Activated naive CD8-positive, alpha-beta T cell treated with anti-CD3 and anti-CD28 coated beads for 36 hours (primary cell): ENCODE measurements at places on chromosomes 4 and X.

DNA sequence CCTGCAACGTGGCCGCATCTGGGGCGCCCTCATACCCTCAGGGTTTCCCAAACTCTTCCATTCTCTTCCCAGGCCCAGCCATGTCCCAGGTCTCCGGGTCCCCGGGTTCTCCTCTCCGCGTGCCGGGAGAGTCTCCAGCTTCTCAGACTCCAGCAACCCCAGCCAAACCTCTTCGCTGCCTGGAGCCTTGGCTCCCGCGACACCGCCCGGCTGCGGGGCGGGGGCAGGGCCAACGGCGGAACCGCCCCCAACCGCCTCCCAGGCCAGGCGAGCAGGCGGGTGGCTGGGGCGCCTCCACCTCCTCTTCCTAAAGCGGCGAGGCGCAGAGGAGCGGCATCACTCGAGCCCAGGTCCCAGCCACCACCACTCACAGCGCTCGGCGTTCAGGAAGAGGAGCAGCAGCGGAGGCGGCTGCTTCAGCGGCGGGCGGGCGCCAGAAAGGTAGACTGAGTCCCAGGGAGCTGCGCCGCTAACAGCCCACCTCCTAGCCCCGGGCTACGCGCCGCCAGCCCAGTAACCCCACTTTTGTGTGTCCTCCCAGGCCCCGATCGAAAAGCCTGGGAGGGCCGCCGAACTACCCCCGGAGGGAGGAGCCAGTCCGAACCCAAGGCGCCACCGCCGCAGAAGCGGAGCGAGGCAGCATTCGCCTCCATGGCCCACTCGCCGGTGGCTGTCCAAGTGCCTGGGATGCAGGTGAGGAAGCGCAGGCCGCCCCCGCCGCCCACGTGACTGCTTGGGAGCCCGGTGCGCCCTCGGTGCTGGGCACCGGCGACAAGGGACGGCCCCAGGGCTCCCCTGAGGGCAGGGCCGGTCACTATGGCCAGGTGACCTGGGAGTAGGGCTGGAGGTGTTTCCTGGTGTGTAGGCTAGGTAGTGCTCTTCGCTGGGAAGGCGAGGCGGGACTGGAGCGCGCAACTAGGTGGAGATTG is at the start of gene STK26:
Gene STK26, plus strand, starts transcription at position 336 of the 929 bp plus-strand sequence. Its CDS starts 316 bp downstream, at position 652.
- peak; percentile 85 for DNase-seq

- DNase-seq: no peak
These were observed 90.4 kb upstream of the PCDH10 start for GRCh38 chr4:133058701-133059100.

GRCh38 chr4:139624441-139625092 is 41.1 kb upstream of the MGST2 start:
- DNase-seq: no peak

- DNase-seq: no peak
These were observed 37.4 kb downstream of the CCKAR start for GRCh38 chr4:26452565-26453531.

DNA sequence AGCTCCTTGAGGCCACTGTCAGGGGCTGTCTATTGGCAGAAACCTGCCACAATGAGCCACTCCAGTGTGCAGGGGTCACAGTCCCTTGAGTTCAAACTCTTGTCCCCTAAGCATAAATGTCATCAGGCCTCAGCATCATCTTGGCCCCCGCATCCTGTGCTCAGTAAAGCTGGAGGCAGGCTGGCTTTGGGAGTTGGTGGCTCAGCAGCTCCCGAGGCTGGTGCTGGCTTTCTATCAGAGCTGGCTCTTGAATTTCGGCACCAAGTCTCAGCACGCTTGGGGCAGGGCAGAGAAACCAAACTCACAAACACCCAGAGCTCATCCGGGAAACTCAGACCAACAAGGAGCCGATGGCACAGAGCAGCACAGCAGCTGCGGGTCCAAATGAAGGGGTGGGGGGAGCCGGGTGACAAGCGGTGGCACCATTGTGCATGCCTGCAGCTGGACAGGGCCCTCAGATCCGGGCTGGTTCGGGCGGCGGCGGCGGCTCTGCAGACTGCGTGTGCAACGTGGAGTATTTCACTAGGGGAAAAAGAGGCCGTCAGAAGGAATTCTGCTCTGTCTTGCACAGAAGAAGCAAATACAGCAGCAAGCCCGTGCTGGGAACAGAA is 75.5 kb downstream of the MTMR1 start:
- DNase-seq: no peak

DNA sequence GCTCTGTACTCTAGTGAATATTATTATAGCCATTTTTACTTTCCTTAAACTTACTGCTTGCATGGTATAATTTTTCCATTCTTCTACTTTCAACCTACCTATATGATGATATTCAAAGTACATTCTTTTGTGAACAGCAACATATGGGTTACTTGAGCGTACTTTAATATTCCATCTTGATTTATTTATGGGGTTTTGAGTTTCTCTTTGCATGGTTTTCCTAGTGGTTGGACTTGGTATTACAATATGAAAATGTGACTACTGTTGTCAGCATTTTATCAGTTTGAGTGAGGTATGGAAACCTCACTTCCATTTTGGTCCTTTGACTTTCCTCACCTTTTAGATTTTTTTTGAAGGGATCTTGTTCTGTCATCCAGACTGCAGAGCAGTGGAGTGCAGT is 35.9 kb downstream of the ADGRG4 start:
- no peak for DNase-seq

DNA sequence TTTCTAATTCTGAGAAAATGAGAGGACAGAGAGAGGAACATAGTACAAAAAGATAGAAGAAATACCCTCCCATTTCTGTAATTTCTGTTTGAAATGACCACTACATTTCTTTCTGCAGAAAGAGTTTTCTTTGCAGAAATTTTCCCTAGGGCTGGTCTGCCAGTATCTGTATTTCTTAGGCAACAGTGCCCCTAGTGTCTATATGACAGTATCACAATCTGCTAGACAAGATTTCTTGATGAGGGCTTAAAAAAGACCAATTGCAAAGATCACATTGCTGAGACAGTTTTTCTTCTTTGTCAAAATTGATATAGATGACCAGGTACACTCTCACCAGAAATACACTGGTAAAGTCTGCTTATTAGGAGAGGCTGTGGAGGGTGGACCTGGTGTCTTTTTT is 81.0 kb upstream of the ZDHHC15 start:
- no peak for DNase-seq

- DNase-seq: peak; percentile 89
These were observed 488 bp downstream of the SLC25A5 start for GRCh38 chrX:119468551-119469312.

GRCh38 chr4:67678612-67679011 is 22.3 kb downstream of the UBA6 start:
- DNase-seq: no peak

GRCh38 chr4:158810487-158811215 is 41.8 kb downstream of the FNIP2 start:
- DNase-seq: no peak

GRCh38 chr4:42411803-42412202 is 14.5 kb downstream of the SHISA3 start:
- DNase-seq: no peak

DNA sequence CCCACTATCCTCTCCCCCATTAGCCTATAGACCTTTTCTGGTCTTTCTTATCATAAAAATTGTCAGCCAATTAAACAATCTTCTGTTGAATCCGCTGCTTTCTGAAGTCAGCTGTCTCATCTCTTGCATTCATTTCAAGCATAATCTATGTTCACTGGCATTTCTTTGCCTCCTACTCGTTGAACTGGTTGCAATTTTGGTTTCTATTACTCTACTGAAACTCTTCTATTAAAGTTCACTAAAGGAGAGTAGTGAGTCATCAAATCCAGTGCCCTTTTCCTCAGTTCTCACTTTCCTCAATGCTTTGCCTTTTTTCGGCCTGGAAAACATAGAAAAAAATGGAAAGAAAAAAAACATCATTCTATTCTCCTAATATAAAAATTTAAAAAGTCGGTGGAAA is 23.9 kb upstream of the CXCL13 start:
- no peak for DNase-seq

DNA sequence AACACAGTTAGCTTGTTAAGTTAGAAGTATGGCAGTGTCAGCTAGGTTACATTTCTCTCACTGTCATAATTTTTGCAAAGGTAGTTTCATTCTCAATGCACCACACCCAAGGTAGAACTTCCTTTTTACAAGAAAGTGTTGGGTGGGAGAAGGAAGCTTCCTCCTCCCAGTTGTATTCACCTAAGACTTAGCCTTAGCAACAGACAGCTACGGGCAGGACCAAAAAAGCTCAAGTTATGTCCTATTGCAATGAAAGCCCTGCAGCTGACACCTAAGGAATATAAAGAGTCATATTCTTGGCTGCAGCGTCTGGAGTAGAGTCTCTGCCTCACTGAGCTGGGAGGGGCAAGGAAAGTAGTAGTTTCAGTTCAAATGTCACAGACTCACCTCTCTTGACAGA is 25.1 kb upstream of the PRDM8 start:
- peak; percentile 33 for DNase-seq

- no peak for DNase-seq
These were observed 29.3 kb downstream of the RGS12 start for GRCh38 chr4:3322059-3322550.

DNA sequence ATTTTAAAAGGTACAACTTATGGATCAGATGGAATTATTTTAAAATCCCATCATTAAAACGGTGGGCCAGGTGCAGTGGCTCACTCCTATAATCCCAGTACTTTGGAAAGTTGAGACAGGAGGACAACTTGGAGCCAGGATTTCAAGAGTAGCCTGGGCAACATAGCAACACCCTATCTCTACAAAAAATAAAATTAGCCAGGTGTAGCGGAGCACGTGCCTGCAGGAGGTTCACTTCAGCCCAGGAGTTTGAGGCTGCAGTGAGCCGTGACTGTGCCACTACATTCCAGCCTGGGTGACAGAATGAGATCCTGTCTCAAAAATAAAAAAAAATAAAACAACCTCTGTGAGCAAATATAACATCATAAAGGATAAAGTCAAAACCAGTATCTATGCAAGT is 11.4 kb downstream of the ADH5 start:
- DNase-seq: no peak

DNA sequence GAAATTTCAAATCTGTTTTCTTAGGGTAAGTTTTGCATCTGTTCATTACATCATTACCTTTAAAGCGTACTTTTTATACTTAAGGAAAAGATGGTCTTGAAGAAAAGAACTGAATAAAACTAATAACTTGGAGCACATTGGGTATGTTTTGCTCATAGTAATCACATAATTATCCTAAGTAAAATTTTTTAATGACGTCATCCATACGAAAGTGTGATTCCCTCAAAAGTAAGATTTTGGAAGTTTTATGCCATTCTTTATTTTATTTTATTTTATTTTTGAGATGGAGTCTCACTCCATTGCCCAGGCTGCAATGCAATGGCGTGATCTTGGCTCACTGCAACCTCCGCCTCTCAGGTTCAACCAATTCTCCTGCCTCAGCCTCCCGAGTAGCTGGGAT is 1516.6 kb upstream of the TENM3 start:
- DNase-seq: no peak

DNA sequence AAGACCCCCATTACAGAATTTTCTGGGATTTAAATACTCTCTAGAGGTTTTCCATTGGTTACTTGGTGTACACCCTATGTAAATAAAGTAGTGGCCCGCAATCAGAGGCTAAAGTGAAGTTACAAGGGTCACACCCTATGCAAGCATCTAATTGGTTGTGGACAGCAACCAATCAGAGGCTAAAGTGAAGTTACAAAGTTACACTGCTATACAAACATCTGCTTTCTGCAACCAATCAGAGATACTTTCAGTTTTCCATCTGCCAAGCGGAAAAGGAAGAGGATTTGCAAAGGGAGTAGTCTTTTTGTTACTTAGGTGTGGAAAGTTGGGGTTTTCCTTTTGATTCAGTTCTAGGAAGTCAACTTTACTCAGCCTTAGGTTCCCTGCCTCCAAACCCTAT is 2.0 kb upstream of the ATRX start:
- peak; percentile 3 for DNase-seq

- no peak for DNase-seq
These were observed 109.4 kb upstream of the H2AZ1 start for GRCh38 chr4:100059467-100059866.

- DNase-seq: no peak
These were observed 21.0 kb downstream of the RBM47 start for GRCh38 chr4:40608628-40609027.

DNA sequence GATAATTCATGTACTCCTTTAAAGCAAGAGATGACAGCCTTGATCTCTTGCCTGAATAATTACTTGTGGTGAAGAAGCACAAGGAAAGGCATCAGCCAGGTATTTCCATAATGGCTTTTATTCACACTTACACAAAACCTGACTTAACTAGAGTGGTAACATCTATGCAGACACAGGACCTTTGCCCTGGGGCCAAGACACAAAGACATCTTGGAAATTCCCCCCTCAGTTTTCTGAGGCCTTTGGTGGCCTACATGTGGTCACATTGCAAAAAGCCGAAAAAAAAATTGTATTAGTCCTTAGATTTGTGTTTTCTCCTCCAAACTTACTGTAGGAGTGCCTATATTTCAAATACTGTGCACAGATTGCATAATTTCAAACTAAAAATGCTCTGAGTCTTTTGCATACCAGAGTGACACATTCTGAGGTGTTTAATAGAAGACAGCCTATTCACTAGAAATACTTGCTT is 172.4 kb downstream of the PDGFC start:
- no peak for DNase-seq

GRCh38 chrX:118980761-118981160 is 6.3 kb downstream of the LONRF3 start:
- DNase-seq: no peak

DNA sequence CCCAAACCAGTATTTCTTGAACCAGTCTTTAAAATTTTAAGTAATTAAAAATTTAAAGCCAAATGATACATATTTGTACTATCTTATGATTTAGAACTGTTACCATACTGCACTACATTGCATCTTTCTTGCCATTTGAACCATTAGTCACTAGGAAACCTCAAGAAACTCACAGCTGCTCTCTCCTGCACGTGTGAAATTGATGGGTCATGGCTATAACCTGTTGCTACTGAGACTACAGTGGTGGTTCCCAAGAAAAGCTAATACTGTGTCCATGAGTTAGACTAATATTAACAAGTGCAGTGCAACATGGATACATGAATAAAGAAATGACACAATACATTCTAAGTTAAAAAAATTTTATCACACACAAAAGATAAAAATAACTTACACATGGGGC is 88.4 kb downstream of the PDE5A start:
- no peak for DNase-seq

DNA sequence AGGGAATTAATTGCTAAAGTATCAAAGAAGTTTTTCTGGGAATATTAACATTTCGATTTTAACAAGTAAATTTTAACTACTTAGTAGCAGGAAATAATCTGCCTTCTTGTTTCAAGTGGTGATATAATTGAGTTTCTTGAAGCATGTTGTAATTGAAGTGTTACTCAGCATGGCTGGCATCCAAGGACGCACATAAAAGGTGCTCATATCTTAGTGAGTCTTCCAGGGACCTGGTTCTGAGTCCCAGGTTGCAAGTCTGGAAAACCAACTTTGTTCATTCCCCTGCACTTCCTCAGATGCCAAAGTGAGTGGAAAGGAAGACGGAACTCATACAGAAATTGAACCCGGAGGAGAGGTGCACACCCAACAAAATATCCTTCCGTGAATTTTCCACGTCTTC is 399.6 kb downstream of the NLGN4X start:
- no peak for DNase-seq

GRCh38 chrX:106862972-106863688 is 40.0 kb downstream of the RIPPLY1 start:
- peak; percentile 1 for DNase-seq

- DNase-seq: no peak
These were observed 8.0 kb upstream of the PALLD start for GRCh38 chr4:168488869-168489274.

- DNase-seq: no peak
These were observed 3.9 kb downstream of the BST1 start for GRCh38 chr4:15706646-15707362.

- DNase-seq: no peak
These were observed 61.6 kb upstream of the PRPS1 start for GRCh38 chrX:107566604-107567262.
